ENCODE measurements at places on chromosomes 12 and 14. TPM values are rescaled to one million over a fixed set of nuclear protein-coding genes. Genes with fewer than 3 reads are reported as not detected.

DNA sequence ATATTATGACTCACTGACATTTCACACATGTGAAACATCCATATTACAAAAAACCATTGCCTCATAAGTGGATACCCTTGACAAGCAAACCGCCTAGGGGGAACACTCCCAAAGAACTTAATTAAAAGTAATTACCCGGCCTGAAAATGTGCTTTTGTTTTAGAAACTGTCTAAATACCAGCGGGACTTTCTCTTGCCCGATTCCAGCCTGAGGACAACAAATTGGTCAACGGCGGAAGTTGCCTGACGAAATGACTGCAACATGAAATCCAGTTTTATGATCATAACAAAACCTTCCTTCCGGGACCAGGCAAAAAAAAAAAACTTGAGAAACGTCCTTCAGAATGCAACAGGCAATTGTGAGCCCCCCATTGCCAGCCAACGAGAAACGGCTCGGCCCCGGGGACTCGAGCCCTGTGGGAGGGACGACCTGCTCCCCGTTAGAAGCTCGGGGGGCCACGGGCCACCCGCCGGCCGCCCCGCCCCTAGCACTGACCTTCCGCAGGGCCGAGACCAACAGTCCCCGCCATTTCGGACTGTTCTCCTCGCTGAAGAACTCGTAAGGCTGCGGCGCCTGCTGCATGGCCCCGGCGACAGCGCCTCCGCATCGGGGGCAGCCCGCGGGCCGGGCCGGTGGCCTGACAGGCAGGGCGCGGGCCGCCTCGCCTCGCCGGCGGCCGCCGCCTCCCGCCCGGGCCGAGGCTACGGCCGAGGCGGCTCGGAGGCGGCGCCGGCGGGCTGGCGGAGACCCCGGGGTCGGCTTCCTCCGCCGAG, 490 bp downstream of the SOS2 start:
- DNase-seq = peak; percentile 39

DNA sequence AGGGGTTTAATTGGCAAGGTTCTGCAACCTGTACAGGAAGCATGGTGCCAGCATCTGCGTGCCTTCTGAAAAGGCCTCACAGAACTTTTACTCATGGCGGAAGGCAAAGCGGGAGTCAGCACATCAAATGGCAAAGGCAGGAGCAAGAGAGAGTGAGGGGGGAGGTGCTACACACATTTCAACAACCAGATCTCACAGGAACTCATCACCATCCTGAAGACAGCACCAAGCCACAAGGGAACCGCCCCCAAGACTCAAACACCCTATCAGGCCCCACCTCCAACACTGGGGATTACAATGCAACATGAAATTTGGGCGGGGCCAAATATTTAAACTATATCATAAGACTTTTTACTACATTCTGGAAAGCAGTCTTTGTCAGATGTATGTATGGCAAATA, 38.0 kb upstream of the FKBP4 start:
- DNase-seq = no peak

The MYRFL gene
- total RNA-seq = not detected

DNA sequence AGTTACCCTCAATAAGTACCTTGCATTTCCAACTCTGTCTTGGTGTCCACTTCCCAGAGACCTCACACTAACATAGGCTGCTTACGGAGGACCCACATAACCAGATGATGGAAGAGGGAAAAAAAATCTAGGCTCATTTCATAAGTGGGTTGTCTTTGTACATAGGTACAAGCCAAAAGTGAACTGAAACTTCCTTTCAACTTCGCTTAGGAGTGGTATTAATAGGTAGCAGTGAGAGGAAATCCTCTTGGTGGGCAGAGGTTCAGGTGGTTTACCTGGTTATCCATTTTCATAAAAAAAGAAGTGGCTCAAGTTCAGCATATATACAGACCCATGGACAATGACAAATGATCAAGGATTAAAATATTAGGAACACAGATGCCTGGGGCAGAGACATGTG, 35.8 kb upstream of the RNU6-7 start:
- DNase-seq = no peak

GRCh38 chr14:69191340-69192111, at the start of gene EXD2:
TSS of gene EXD2 (plus strand) at chr14:69191498. CDS start at chr14:69209471, 17,973 bp downstream.
- peak; percentile 77 for DNase-seq

The RFLNA gene
- total RNA-seq = 43.6 TPM

The ACSS3 gene
- total RNA-seq = 6.8 TPM

- DNase-seq = no peak
Observed at GRCh38 chr14:57812741-57813140, 53.2 kb downstream of the SLC35F4 start.

DNA sequence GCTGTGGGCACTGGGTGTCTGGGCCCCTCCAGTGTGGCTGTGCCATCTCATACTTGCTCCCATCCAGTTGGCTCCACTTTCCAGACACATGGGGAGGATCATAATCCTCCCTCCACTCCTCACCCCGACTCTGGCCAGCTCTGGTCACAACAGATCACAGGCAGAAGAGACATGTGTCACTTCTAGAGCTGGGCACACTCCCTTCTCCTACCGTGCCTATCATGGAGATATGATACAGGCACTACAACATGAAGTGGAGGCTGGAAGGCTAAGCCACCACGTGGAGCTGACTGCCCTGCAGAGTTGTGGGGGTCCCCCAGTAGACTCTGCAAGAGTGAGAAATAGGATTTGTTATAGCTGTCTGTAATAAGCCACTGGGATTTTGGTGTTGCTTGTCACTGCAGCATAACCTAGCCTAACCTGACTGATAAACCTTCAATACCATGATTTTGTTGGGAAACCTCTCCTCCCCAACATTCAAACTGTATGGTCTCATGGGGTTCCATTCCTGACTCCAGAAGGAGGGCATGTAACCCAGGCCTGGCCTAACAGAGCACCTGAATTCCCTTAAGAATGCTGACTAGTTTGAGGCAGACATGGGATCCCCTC, 20.0 kb downstream of the NT5DC3 start:
- no peak for DNase-seq

The WIF1 gene
- 2.2 TPM for total RNA-seq

DNA sequence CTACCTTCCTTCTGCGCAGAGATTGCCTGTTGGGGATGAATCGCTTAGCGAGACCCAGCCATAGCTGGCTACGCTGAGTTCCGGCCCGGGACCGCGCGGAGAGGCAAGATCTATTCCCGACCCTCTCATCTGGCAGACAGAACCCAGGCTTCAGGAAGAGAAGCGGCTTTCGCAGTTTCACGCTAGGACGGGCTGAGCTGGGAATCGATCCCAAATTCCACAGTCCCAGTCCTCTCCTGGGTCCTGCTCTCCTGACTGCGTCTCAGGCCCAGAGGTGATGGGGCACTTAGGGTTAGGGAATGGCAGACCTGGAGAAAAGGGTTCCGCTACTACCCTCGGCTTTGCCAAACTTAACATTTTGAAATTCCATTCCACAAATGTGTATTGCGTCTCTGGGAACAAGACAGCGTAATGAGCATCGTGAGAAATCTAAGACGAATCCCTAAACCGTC, 2.8 kb downstream of the PTPN21 start:
- DNase-seq = peak; percentile 9

DNA sequence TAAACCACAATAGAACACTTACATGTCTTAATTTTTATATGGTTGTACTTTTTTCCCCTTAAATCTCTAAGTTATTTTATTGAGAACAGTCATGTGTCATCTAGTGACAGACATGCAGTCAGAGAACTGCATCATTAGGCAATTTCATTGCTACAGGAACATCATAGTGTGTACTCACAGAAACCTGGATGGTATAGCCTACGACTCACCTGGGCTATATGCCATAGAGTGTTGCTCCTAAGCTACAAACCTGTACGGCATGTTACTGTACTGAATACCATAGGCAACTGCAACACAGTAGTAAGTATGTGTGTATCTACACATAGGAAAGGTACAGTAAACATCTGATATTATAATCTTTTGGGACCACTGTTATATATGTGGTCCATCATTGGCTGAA, 557.6 kb downstream of the PRKD1 start:
- no peak for DNase-seq

The CCDC91 gene
- total RNA-seq = 14.7 TPM

The ASB2 gene
- not detected for total RNA-seq
